ENCODE measurements at places on chromosomes 16 and 17. TPM values are rescaled to one million over a fixed set of nuclear protein-coding genes. Genes with fewer than 3 reads are reported as not detected.

The KRTAP16-1 gene
- 1.1 TPM for total RNA-seq

The KCNH6 gene
- not detected for total RNA-seq

The ALOXE3 gene
- total RNA-seq = 0.91 TPM

The ENPP7 gene
- total RNA-seq = not detected

The MPV17L gene
- not detected for total RNA-seq

DNA sequence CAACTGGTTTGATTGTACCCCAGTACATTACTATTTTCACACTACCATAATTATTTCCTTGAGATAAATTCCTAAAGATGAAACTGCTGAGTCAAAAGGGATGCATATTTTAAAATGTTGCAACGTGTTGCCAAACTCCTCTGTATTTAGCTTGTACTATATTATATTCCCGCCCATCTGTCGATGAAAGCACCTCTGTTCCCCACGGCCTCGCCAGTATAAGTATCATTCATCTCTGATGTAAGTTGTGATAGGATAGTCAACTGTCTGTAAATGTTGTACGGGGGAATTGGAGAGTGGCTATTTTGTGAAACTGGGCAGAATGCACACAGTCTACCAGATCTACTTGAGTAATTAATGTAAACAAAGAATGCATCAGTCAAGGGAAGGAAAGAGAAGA lies 47.7 kb upstream of the TNRC6A start:
- no peak for DNase-seq

- no peak for DNase-seq
Observed at GRCh38 chr16:46627746-46628145, 6.6 kb upstream of the SHCBP1 start.

DNA sequence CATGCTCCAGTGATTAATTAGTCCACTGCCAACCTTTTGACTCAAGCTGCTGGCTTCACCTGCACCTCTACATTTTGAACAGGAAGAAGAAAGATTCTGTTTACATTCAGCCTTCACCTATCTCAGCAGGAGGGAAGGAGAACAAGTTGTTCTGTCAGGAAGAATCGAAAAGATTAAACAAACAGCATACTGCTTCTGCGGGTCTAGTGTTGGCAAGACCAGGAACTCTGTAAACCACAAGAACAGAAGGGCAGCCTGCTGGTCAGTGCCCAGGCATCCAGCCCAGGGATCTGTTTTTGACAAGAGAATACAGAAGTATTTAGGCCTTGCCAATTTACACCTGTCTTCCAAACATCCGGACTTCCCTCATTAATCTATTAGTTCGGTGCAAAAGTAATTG lies 189.7 kb downstream of the CHD9NB start:
- no peak for DNase-seq

DNA sequence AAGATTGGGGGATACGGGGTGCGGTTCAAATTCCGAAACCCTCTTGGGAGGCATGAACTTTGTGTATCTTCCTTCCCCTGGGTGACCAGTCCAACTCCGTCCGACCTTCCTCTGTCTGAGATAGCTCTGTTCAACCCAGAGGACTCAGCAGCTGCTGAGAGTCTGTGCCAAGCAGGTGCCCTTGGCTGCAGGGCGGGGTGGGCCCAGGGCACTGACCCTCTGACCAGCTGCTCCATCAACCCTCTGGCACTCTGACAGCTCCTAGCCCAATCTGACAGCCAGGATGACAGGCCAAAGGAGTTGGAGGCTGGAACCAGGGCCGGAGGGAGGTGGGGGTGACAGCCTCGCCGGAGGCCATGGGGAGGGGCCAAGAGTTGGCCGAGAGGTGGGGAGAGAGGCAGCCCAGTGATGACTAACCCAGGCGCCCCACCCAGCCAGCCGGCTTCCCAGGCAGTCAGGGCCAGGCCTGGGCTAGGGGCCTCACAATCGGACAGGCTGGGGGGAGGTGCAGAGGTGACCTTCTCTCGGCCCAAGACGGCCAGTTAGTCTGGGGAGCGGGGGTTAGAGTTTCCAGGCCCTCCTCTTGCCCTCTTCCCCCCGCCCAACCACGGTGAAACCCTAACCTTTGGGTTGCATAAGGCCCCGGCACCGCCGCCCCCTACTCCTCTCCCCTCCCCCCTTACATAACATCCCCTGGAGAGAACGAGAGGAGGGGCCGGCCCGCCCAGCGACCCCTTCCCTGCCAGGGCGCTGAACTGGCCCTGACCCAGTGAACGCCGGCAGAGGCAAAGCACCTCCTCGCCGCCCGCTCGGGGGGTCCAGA lies 5.0 kb upstream of the TLCD2 start:
- DNase-seq = peak; percentile 68

- no peak for DNase-seq
Observed at GRCh38 chr16:85940214-85940613, 41.3 kb downstream of the IRF8 start.

DNA sequence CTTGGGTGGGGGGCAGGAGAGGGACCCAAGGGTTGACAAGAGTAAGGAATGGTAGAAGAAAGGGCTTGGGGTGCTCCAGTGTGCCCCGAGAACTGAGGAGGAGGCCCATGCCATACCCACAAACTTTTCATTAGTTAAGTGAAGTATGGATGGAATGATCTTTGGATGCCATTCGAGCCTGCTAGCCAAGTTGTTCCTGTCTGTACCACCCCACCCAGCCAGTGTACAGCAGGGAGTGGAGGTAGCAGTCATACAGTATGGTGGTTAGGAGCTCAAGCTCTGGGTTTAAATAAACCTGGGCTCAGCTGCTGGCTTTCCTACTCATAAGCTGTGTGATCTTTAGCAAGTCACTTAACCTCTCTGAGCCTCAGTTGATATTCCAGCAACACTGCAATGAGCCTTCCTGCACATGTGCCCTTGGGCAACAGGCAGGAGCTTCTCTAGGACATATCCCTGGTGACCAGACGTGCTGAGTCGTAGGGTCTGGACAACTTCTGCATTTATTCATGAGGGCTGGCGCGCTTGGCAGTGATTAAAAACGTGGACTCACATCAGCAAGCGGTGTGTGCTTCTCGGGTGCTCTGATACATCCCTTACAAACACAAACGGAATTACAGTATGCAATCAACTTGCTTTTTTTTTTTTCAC lies 22.9 kb downstream of the ITPRIPL2 start:
- no peak for DNase-seq

- DNase-seq = no peak
Observed at GRCh38 chr17:64638552-64639203, 23.4 kb downstream of the SMURF2 start.

- DNase-seq = no peak
Observed at GRCh38 chr16:72766506-72766905, 281.4 kb downstream of the ZFHX3 start.

- no peak for DNase-seq
Observed at GRCh38 chr16:56067406-56067805, 123.9 kb upstream of the GNAO1 start.

Data from CD4-positive, alpha-beta T cell (primary cell).